ENCODE measurements at places on chromosomes 1 and 21.

GRCh38 chr1:30523055-30524020, 200.0 kb downstream of the MATN1 start:
- DNase-seq, result no peak

DNA sequence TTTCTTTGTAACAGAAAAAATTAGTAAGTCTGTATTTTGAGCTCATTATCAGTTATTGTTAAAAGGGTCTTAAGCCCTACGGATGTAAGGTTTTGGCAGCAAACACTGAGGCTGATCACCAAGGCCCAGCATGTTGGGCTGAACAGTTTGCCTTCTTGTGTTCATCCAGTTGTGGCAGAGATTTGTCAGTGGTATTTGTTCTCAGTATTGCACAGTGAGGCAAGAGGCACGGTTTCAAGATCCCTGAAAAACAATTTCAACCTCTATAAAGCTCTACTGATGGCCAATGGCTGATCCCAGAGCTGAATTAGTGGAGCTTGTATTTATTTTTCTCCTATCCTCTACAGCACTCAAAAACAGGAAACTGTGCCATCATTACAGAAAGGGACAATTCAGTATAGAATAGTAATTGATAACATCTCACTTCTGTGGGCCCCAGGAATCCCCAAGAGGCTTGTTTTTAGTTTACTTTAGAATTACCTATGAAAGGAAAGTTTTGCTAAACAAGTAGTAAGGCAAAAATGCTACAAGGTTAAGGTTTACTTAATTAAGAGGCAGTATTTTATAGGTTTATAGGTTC, 191.8 kb upstream of the RAB4A start:
- no peak for DNase-seq

GRCh38 chr1:64357422-64357821, 112.5 kb upstream of the CACHD1 start:
- no peak for DNase-seq

- no peak for DNase-seq
Measured at GRCh38 chr1:81950037-81950436, 149.3 kb downstream of the ADGRL2 start.

GRCh38 chr1:184987696-184988095, 13.4 kb upstream of the NIBAN1 start:
- DNase-seq, result no peak

DNA sequence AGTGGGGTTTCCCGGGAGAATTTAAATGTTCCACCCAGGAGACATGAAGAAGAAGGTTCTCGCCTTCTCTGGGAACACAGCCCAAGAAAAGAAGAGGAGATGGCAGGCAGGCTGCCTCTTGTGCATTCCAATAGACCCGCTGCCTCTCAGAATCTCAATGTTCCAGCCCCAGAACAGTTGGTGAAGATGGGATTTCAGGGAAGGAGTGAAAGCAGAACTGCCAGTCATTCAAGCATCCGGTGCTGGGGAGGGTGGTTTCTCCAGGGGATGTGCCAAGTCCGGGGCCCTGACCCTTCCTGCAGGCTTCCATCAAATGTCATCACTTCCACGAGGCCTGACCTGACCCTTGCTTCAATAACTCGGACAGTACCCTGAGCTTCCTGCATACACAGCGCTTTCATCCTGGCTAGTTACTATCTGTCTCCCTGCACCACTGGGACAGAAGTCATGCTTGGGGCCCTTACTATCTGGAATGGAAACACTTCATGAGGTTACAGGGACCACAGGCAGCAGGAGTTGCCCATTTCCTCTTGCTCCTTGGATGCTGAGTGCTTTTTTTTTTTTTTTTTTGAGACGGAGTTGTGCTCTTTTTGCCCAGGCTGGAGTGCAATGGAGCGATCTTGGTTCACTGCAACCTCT, 386.6 kb upstream of the POU3F1 start:
- DNase-seq, result no peak

DNA sequence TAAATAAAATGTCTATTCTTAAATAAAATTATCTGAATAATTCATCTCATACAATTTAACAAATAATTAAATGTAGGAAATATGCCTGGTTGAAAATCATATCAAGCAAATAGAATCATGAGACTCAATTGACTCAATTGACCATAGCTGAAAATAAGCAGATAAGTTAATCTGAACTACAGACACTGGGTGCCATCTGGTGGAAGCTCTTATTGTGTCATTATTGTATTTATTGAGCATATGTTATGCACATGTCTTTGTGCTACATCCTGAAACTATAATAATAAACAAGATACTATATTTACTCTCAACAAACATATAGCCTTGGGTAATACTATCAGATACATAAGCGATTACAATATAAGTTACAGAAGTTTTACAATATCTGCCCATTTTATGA, 41.0 kb downstream of the BRINP3 start:
- no peak for DNase-seq

GRCh38 chr1:93878501-93878888, 511 bp downstream of the DNTTIP2 start:
- no peak for DNase-seq

DNA sequence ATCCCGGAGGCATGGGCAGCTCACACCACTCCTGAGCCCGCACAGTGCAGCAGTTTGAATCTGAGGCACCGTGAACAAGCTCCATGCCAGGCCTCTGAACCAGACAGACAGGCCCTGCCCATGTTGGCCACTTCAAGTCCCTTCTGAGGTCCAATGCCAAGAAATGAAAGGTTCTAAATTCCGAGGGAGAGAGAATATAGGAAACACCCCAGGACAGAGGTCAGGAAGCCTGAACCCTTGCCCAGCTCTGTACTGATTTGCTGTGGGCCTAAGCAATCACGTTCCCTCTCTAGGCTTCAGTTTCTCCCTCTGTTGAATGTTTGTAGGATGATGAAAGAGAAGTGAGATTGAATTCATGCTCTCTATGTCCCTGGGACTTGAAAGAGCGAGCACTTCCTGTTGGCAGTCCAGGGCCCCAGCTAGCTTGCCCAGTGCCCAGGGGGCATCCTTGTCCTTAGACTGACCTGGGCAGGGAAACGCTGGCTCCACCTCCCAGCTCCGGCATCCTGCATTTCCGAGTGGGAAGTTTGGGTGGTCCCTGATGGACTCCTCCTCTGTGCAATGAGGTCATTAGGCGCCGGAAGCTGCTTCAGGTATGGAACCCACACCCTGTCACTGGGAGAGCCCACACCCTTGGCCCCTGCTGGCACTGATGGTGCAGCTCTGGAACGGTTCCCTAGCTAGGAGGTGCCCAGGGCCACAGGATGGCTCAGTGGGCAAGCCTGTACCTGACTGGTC, 242.4 kb upstream of the TMEM51 start:
- no peak for DNase-seq

GRCh38 chr1:86430376-86430775, 6.4 kb downstream of the CLCA2 start:
- DNase-seq, result no peak

Measured in frontal cortex (tissue), 4 donors.